ENCODE measurements at places on chromosomes 4 and X. TPM values are rescaled to one million over a fixed set of nuclear protein-coding genes. Genes with fewer than 3 reads are reported as not detected.
A peak's percentile ranks its signal among the peaks of the same experiment; 100 is the strongest.

GRCh38 chr4:152951348-152951747 is 15.2 kb downstream of the FHDC1 start:
- DNase-seq, result no peak

GRCh38 chr4:40228497-40229365 is 31.9 kb downstream of the RHOH start:
- DNase-seq, result no peak

DNA sequence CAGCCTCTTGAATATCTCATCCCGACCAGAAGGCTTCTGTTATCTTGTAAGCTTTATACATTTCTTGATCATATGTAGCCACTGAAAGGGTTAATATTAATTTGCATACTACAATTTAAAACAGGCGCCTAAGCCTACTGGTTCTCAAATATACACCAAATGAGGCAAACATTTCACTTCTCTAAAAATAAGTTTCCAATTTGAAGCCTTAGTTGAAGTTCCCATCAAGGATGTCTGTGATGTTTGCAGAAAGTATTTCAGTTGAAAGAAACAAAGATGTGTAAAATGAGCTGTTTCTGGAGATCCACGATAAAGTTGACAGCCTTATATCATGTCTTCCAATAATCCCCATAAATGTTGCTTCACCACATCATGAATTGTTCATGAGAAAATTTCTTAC is 70.6 kb downstream of the KIT start:
- DNase-seq, result no peak

DNA sequence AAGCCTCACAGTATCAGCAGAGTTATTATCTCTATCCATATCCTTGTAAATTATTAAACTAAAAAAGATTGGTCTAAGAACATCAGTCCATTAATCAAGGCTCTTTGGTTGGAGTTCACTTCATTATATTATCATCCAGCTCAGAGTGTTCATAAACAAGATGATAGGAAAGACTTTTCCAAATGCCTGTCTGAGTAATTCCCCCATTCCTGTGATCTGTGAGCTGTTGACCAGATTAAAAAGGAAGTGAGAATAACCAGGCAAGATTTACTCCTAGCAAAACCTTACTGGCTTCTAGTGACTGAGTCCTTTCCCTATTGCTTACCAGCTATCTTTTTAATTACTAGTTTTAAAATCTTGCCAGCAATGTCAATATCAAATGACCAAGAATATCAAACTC is 14.9 kb downstream of the PKD2 start:
- DNase-seq, result no peak

DNA sequence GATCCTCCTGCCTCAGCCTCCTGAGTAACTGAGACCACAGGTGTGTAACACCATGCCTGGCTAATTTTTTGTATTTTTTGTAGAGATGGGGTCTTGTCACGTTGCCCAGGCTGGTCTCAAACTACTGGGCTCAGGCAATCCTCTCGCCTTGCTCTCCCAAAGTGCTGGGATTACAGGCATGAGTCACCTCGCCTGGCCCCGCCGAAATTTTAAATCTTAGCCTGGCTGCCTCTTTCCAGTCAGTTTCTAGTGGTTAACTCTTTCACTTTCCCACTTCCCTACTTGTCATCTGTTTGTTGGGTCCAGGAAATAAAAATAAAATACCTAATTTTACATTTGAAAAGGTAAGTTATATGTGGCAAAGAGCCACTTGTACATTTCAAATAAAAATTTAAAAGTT is 62.4 kb downstream of the TMEM165 start:
- DNase-seq, result no peak

DNA sequence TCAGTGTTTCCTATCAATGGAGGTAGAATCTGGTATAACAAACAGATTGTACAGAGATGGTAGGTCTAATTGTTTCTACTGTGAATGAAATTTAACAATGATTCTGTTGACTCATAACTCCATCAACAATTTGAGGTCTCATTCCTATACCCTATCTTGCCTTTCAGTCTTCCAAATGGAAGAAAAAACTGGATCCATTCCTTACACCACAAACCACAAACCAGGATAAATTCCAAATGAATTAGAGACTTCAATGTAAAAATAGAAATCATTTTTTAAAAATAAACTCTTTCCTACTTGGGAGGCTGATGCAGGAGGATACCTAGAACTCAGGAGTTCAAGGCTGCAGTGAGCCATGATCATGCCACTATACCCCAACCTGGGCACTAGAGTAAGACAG is 114.4 kb upstream of the WDR44 start:
- DNase-seq, result no peak

- DNase-seq, result no peak
These were observed 44.1 kb downstream of the SLC39A8 start for GRCh38 chr4:102301167-102301566.

- DNase-seq, result peak; percentile 20
These were observed 99.6 kb upstream of the INTU start for GRCh38 chr4:127533028-127533700.

DNA sequence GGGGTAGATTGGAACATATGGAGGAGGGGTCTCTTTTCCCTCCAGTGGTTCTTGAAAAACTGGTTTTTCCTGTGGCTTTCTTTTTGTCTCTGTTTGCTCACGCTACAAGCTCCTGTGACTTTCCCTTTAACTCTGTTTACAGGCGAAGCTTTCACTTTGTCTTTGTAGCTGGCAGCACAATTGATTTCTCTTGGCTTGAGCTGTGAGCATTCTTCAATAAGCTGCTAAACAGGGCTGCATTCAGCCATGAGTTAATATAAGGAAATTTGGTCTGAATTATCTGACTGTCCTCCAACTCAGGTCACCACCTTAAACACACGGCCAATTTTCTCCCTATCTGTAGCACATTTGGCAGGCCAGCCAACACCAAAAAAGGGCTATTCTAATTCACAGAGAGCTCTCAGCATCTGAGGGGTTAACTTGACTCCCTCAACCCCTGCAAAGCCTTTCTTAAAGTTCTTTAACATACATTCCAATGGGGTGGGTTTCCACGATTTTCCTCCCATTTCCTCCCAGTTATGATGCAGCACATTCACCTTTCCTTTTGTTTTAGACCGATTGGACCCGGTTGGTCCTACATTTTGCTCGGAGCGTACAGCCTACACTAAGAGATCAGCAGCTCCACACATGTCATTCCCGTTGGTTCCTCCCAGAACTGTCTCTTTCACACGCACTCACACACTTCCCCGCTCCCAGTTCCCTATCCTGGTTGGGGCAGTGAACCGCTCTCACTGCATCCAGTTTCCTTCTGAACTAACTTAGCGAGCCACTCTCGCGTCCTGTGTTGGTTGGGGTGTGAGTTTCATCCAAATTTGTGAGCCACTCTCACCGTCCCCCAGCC is 45.4 kb downstream of the UGT2A3 start:
- DNase-seq, result peak; percentile 43

GRCh38 chr4:87853108-87853507 is 20.3 kb downstream of the MEPE start:
- peak; percentile 39 for DNase-seq

DNA sequence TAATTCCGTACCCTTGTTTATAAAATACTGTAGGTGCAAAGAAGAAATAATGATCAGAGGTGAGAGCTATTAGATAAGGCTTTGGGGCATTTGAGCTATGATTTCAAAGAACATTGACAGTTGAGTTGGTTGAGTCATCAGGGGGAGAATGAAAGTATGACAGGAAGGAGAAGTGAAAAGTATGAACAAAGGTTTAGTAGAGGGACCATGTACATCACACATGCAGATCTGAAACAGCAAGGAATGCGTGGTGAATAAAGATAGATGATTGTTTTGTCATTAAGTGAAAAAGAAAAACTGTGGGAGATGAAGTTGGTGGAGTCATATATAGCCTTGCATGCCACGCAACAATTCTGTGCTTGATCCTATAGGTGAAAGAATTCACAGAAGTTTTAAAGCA is 163.1 kb downstream of the ARAP2 start:
- DNase-seq, result no peak

DNA sequence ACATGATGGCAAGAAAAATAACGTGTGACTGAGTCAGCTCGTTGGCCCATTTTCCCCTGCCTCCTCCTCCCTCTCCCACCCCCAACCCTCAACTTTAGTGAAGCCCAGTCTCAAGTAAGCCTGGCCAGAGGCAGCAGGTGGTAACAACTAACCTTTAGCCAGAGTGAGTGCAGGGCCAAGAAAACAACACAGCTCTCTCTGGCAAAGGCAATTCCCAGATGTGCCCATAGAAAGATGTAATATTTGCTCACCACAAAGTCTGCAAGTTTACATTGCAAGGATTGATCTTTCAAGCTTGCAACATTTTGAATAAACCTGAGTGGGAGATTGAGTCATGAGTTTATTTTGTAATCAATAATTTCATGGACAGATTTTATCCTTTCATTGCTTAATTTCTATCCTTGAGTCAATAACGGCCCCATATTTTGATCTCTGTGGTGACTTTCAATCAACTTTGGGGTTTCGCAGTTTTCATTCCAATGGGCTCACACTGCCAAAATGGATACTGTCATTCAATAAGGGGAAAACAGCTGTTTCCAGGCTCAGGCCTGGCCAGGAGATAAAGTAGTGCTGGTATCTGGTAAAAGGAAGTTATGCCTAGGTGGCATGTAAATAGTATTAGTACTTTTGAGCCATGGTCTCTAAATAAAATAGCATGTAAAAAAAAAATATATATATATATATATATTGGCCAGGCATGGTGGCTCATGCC is 130.7 kb upstream of the TMEM164 start:
- DNase-seq, result no peak

DNA sequence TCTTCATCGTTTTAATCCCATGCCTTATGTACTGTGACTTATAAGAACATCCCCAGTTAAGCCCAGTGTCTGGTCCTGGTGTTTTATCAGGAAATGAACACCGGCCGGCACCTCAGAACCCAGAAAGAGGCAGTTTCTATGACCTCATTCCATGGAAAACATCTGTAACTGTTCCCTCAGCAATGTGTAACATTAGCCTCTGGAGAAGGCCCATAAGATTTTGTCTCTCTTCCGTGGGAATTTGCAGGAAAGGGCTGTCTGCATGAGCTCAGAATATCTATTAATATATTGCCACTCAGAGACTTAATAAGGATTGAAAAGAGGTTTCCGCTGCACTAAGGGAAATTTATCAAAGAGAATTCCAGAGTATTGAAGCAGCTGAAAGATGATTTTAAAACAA is 3.1 kb upstream of the TCEANC start:
- no peak for DNase-seq

GRCh38 chrX:53882331-53882730 is 161.9 kb downstream of the PHF8 start:
- DNase-seq, result peak; percentile 11

DNA sequence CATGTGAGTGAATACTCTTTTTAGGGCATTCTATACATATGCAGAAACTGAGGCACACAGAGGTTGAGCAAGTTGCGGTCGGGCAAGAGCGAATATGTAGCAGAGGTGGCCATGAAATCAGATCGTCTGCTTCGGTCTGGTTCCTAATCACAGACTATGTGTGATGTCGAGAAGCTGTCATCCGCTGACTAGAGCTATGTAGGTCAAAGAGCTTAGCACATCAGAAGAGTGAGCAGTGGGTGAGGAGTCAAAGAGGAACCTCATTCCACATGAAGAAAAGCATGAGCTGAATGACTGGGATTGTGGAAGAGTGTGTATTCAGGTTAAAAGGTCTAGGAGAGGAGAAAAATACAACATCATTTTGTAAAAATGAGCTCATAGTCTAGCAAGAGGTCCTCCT is 19.0 kb downstream of the GAB3 start:
- no peak for DNase-seq

DNA sequence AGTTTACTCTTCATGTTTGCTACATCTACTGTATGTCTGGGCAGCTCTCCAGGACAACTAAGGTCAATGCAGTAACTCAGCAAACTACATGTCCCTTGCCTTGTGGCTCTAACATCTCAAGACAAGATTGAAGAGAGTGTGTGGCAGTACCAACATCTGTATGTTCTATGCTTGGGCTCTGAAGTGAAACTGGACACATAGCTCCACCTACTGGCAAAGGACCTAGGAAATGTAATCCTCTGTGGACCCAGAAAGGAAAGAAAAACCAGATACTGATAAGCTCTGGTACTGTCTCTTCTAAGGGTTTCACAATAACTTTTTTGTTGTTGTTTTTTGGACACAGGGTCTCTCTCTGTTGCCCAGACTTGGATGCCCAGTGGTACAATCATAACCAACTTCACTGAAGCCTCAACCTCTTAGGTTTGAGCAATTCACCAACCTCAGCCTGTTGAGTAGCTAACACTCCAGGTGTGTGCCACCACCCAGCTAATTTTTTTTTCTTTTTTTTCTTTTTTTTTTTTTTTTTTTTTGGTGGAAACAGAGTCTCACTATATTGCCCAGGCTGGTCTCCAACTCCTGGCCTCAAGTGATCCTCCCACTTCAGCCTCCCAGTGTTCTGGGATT is 64.1 kb downstream of the QDPR start:
- peak; percentile 44 for DNase-seq

DNA sequence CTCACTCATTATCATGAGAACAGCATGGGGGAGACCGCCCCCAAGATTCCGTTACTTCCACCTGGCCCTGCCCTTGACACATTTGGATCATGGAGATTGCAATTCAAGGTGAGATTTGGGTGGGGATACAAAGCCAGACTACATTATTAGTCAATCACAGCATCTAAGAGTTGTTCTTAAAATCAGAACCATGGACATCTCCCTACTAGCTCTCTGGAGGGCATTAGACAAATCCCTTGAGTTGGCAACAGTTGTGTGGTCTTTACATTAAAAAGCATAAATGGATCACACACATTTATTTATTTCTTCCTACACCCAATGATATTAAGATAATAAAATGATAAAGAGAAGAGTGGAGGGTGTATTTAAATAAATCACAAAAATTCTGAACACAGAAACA is 262.8 kb upstream of the VCX start:
- no peak for DNase-seq

- no peak for DNase-seq
These were observed 22.5 kb downstream of the MID1 start for GRCh38 chrX:10597871-10598270.

GRCh38 chr4:55359397-55359916 is 13.4 kb downstream of the SRD5A3 start:
- DNase-seq, result no peak

GRCh38 chr4:142686081-142686480 is 160.0 kb downstream of the INPP4B start:
- DNase-seq, result no peak

- DNase-seq, result peak; percentile 22
These were observed 60.7 kb downstream of the HPGD start for GRCh38 chr4:174461466-174462106.

GRCh38 chr4:90137555-90137954 is 10.4 kb downstream of the CCSER1 start:
- peak; percentile 17 for DNase-seq

Gene GPR34
- 6.1 TPM for polyA plus RNA-seq

Gene PRRG3
- polyA plus RNA-seq, result 8.4 TPM

Gene C4orf51
- not detected for polyA plus RNA-seq

Gene NOX1
- 0.79 TPM for polyA plus RNA-seq

Gene PPP1R2C
- not detected for polyA plus RNA-seq

Data from renal cortex interstitium (tissue), 15 donors.